Neural crest cell (in vitro differentiated cells): ENCODE measurements at places on chromosomes 13 and 19. TPM values are rescaled to one million over a fixed set of nuclear protein-coding genes. Genes with fewer than 3 reads are reported as not detected.

DNA sequence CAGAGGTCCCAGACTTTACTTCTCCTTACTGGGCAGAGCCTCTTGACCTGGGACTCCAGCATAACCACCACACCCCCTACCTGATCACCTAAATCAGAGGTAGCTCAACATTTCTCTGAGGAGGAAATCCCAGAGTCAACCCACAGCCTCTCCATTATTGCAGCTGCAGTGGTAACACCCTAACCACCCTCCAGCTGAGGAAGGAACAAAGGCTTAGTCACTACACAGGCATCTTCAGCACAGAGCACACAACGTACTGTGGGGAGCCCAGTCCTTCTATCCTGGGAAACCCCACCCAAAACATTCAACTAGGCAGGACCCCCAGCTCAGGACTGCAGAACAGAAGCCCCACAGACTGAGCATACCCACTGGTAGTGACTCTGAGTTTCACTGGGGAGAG, 824.7 kb upstream of the SLITRK5 start:
- DNase-seq = no peak

- peak; percentile 66 for DNase-seq
Observed at GRCh38 chr19:53908106-53908934, 758 bp upstream of the CACNG7 start.

- DNase-seq = no peak
Observed at GRCh38 chr13:94586371-94586770, 9.6 kb downstream of the TGDS start.

Gene TPTE2
- total RNA-seq = 0.14 and 0.18 TPM in 2 replicates

Gene MAG
- not detected in 2 replicates for total RNA-seq

Gene ZNF813
- total RNA-seq = 8.2 and 8.6 TPM in 2 replicates

Gene PABPC3
- total RNA-seq = 0.14 TPM in 2 replicates

Gene CCDC169
- total RNA-seq = 1.7 and 3.5 TPM in 2 replicates

- no peak for DNase-seq
Observed at GRCh38 chr19:28301463-28301862, 911.5 kb downstream of the UQCRFS1 start.

Gene ANKRD24
- total RNA-seq = 0.19 and 0.27 TPM in 2 replicates

GRCh38 chr19:40284501-40285352, at the start of gene AKT2:
TSS of gene AKT2 (minus strand) at chr19:40285345. CDS start at chr19:40265267, 20,078 bp downstream.
- peak; percentile 81 for DNase-seq

DNA sequence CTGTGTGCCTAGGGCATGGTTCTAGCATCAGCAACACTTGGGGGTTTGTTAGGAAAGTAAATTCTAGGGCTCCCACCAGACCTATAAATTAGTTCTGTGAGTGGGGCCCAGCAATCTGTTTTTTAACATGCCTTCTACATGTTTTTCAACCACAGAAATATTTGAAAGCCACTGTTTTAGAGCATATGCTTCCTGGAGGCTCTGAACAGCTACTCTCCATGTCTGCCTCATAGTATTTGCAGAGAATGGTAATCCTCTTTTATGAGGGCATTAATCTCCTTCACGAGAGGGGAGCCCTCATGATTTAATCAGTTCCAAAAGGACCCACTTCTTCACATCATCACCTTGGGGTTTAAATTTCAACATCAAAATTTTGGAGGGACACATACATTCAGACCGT, 6.0 kb downstream of the SPATA13 start:
- DNase-seq = no peak

Gene PINLYP
- total RNA-seq = 9.5 and 11.7 TPM in 2 replicates

DNA sequence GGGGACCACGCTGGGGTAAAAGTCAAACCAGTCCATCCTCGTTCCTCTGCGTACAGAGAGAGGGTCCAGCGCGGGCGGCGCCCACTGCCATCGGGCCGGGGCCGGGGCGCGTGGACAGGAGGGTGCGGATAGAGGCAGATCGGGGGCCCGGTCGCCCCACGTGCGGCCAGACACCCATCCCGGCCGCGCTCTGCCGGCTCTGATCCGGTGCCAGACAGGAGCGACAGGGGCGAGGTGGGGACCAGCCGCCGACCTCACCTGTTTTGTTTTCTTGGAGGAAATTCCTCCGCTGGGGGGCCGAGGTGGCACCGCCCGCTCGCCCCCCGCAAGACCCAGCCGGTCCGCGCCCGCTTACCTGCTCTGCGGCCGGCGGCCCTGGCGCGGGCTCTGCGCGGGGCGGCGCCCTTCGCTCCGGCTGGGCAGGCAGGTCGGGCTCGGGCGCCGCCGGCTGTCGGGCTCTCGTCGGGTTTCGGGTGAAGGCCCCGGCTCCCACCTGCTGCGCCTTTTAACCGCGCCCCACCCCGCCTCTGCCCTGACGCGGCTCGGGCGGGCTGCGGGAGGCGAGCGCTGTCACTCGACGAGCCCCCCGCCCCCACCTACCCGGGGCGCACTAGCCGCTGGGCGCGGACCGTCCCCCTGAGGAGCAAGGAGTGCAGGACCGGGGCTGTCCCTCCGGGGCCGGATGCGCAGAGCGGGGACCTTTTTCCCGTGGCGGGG, at the start of gene GJB6:
TSS of gene GJB6 (minus strand) at position 481 of the 717 bp plus-strand sequence. CDS start 8,839 bp downstream, outside the sequence.
- no peak for DNase-seq

Gene TGFB1
- 2.2 and 3.1 TPM in 2 replicates for total RNA-seq

Gene KCNRG
- total RNA-seq = 1.1 and 1.4 TPM in 2 replicates

Gene TECR
- total RNA-seq = 177 and 185 TPM in 2 replicates

DNA sequence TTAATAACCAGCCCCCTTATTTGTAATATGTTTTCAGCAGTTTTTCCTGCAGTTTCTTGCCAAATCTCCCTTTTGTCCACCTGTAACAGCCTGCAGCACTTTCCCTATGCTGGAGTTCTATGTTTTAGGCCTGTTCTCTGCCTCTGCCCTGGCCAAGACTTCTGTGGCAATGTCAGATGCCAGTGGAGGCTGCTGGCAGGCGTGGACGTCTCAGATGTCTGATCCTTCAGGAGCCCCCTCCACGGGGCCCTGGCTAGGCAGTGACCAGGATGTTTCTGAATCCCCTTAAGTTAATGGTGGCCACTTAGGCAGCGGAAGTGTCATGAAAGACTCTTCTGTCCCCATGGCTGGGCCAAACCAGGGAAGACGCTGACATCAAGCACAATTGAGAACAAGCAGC, 40.8 kb downstream of the SIPA1L3 start:
- no peak for DNase-seq

DNA sequence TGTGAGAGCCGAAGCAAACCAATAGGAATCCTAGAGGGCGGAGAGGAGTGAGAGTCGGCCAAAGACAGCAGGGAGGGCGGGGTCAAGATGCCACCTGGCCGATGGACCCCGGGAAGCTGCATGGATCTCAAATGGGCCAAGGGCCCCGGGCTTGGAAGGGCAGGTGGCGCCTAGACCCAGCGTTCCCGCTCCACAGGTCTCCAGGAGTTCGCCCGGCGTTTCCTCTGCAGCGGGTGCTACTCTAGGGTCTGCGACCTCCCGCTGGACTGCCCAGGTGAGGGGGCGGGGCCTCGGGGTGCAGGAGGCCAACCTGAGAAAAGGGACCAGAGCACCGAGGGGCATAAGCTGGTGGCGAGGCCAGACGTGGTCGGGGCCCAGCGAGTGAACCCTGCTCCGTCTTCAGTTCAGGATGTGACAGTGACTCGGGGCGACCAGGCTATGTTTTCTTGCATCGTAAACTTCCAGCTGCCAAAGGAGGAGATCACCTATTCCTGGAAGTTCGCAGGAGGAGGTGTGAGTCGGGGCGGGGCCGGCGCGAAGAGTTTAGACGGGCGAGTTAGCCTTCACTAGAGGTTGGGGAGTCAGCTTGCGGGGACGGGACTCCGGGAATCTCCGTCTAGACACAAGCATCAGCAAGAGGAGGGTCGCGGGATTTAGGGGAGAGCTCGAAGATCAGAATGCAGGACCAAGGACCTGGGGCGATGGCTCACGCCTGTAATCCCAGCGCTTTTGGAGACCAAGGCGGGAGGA, 9.9 kb downstream of the SPACA6 start:
- DNase-seq = no peak
